ENCODE measurements at places on chromosomes 13 and 19.

GRCh38 chr19:9956956-9957355 lies 20.6 kb upstream of the OLFM2 start:
- DNase-seq, result no peak

- no peak for DNase-seq
Measured at GRCh38 chr19:35774274-35775045, 904 bp upstream of the ARHGAP33 start.

DNA sequence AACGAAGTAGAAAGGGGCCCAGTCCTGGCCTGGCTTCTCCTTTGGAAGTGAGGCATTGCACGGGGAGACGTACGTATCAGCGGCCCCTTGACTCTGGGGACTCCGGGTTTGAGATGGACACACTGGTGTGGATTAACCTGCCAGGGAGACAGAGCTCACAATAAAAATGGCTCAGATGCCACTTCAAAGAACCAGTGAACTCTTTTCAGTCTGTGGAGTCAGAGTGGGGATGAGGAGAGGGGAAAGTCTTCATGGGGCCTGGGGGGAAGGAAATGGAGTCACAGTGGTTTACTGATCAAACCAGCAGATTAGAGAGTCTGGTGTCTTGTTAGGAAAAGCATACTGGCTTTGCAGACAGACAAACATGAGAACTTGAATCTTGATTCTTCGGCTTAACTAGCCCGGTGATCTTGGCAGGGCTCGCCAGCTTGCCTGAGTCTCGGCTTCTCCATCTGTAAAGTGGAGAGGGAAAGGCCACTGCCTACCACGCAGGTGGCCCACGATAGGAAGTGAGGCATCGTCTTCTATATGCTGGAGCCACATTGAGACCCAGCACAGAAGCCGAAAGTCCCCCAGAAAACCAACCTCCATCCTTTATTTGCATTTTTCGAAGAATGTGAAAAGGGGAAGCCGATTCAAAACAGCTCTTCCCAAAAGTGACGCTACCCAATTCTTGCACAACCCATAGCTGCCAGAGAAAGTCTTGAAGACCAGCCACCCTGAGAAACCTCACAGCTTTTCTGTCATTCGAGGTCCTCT lies at the start of gene FFAR1:
Gene FFAR1 (plus strand): TSS at position 732 of the 759 bp plus-strand sequence. CDS start 3,650 bp downstream, outside the sequence.
- DNase-seq, result peak; percentile 96

DNA sequence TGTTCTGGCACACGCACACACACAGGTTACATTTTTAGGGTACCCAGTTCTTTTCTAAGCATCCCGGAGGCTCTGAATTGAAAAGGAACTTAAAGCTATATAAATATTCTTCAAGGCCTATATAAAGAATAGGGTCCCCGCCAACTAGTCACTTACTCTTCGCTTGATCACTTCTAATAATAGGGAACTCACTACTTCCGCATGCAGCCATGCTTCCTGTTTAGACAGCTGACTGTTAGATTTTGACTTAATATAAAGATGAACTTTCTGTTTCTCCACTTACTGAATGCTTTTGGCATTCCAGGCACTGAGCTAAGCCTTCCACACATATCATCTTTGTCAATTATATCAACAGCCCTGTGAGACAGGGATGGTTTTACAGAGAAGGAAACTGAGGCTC lies 259.6 kb downstream of the TSHZ3 start:
- DNase-seq, result no peak

DNA sequence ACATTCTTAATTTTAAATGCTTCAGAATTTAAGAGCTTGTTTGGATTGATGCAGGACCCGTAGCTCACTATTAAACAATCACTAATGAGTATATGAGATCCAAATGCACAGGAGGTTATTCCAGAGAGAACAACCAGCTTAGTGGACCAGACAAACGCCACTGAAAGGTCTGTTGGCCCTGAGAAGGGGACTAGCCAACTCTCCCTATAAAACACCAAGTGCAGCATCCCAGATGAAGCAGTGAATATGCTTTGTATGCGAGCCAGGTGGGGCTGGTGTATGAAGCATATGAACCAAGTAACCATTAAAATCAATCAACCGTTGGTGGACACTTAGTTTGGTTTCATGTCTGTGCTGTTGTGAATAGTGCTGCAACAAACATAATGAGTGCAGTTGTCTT lies 9.8 kb upstream of the LILRB1 start:
- DNase-seq, result peak; percentile 40

GRCh38 chr13:78700121-78700910 lies 41.4 kb upstream of the OBI1 start:
- DNase-seq, result no peak

GRCh38 chr13:23848019-23848418 lies 41.2 kb downstream of the MIPEP start:
- DNase-seq, result no peak

GRCh38 chr13:22176968-22177520 lies 506.2 kb downstream of the FGF9 start:
- DNase-seq, result no peak

- DNase-seq, result no peak
Measured at GRCh38 chr19:976476-976875, 7.7 kb upstream of the WDR18 start.

GRCh38 chr19:42397263-42398166 lies 7.4 kb upstream of the CNFN start:
- no peak for DNase-seq

All from GM12865 (cell line).